ENCODE measurements at places on chromosomes 4 and X.

- DNase-seq = no peak
Observed at GRCh38 chr4:138320831-138321230, 78.7 kb upstream of the SLC7A11 start.

DNA sequence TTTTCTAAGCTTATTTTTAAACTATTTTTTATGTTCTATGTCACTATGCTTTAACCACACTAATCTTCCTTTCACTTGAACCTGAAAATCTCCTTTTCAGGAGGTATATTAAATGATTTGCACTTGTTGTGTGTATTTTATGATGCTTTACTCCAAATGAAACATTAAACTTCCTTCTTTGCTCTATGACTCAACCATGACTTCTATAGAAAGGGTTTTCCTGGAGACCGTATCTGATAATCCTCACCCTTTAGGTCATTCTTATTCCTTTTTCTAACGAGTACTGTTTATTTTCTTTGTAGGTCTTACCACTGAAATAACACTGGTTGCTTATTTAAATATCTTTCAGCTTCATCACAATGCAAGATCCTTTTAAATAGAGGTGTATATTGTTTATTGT is 1163.2 kb downstream of the PCDH18 start:
- DNase-seq = no peak

- no peak for DNase-seq
Observed at GRCh38 chr4:124591637-124592036, 120.9 kb downstream of the ANKRD50 start.

GRCh38 chr4:87058356-87059073 is 123.7 kb downstream of the AFF1 start:
- DNase-seq = no peak

GRCh38 chrX:44093431-44093830 is 120.2 kb upstream of the NDP start:
- no peak for DNase-seq

- no peak for DNase-seq
Observed at GRCh38 chrX:96722781-96723180, 38.1 kb downstream of the DIAPH2 start.

- DNase-seq = no peak
Observed at GRCh38 chr4:175309041-175309440, 390.9 kb downstream of the ADAM29 start.

DNA sequence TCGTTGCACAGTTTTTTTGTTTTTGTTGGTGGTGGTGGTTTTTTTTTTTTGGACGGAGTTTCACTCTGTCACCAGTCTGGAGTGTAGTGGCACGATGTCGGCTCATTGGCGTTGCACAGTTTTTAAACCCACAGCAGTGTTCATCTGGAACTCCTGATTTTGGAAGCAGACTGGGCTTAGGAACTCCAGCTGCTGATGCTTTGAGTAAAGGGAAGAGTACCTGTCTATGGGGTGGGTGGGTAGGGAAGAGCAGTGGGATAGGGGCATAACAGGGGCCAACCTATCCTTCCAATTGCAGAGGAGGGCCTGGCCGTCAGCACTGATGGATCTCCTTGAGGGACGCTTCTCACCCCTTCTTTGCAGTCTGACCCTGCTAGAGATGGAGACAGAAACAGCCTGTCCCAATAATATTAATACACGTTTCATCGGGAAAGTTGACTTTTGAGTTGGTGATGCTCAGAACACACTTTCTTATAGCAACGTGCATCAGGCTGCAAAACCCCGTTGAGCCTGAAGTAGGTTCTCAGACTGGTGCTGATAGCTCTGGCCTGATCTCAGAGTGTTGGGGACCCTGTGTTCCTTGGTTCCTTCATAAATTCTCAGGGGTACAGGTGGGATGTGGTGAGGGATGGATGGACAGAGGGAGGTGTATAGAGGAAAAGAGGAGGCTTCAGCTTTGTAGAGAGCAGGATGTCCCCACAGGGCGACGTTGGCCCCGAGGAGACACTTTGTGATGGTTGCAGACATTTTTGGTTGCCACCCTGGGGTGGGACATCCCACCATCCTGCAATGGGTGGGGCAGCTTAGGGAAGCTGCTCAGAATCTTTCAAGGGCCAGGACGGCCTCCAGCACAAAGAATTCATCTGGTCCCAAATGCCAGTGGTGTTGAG is 2.3 kb downstream of the CD99 start:
- DNase-seq = no peak

- no peak for DNase-seq
Observed at GRCh38 chr4:76997532-76997931, 48.0 kb downstream of the SEPTIN11 start.

GRCh38 chrX:153494061-153494460 is 719 bp upstream of the BGN start:
- no peak for DNase-seq

GRCh38 chr4:25100021-25100555 is 60.2 kb downstream of the SEPSECS start:
- peak; percentile 27 for DNase-seq

GRCh38 chrX:36510736-36511135 is 497.4 kb upstream of the FAM47C start:
- no peak for DNase-seq

- no peak for DNase-seq
Observed at GRCh38 chrX:24203072-24203808, 53.7 kb downstream of the ZFX start.

DNA sequence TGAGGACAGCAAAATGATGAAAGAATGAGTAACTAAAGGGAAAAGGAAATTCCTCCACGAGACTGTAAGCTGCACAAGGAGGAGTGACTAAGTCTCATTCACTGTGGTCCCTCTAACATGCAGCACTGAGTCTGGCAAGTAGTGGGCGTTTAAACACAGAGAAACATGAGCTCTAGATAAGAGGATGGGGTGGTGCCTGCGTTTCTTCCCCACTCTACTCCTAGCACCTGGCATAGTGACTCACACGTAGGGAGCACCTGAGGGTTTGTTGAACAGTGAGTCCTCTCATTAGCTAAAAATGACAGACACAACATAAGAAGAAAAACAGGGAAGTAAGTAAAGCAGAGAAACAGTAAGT is 105.8 kb upstream of the CBR4 start:
- DNase-seq = no peak

DNA sequence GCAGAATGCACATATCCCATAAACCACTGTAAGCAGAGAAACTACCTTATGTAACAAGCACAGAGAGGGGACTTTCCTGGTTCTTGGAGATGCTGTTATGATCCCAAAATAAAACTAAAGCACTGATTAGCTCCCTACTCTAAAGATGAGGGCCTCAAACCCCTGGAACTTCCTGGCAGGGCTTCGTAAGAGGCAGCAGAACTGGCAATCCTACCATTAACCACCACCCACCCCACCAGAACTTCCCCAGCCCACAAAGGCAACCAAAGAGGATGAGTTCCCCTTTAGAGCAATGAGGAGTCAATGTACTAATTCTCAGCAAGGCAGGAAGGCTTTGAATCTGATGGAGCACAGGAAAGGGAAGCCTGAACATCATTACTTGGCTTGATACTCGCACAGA is 436.5 kb upstream of the FRG1 start:
- no peak for DNase-seq

DNA sequence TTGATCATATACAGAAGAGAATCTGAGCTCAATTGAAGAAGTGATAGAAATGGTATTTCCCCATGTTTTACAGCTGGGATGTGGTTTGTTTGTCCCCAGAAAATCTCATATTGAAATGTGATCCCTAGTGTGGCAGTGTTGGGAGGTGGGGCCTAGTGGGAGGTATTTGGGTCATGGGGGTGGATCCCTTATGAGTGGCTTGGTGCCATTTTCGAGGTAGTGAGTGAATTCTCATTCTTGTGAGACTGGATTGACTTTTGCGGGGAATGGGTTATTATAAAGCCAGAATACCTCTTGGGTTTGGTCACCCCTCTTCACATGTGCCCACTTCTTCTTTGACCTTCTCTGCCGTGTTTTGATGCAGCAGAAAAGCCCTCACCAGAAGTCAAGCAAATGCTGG is 29.6 kb upstream of the PAGE1 start:
- no peak for DNase-seq

DNA sequence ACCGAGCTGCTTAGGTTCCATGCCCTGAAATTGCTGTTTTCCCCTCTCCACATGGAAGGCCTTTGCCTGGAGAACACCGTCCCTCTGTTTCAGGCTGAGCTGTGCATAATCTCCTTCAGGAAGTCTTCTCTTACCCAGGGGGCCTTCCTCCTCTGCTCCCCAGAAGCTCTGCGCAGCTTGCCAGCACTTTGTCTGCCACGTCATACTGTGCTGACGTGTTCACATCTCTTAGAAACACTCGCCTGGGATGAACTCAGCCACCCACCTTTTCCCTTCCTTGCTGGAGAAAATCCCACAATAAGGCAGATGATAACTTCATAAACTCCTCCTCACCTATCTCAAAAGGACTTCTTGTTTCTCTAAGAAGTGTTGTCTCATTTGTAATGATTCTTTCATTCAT is 110.7 kb downstream of the ARHGAP10 start:
- no peak for DNase-seq

GRCh38 chr4:48509543-48509942 is 19.5 kb downstream of the ZAR1 start:
- no peak for DNase-seq

- no peak for DNase-seq
Observed at GRCh38 chrX:4550018-4550417, 836.6 kb upstream of the PRKX start.

DNA sequence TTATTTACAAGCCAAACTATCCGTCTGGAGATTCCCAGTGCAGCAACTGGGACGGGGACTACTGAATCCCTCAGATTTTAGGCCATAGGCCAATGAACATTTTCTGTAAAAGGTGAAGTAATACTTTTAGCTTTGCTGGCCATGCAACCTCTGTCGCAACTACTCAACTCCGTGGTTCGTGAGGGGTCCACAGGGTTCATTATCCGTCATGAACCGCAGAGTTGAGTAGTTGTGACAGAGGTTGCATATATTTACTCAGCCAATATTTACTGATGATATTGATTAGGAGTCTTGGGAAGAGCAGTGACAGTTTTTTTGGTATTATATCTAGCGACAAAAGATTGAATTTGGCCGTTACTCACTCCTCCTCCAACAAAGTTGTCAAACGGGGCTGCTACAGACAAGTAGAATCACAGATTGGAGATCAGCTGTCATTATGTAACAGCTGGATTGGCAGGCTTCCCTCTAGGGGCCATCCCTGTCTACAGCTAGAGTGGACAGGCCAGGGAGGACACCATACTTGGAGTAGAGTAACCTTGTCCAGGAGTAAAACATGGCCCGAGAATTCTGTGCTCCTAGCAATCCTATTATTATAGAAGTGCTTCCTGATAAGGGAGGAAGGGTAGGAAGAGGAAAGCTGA is 37.2 kb upstream of the CD38 start:
- no peak for DNase-seq

- no peak for DNase-seq
Observed at GRCh38 chrX:11272290-11272689, 20.9 kb upstream of the AMELX start.

Measured in osteocyte (in vitro differentiated cells).